ENCODE measurements at places on chromosomes 3 and 15. TPM values are rescaled to one million over a fixed set of nuclear protein-coding genes. Genes with fewer than 3 reads are reported as not detected.
A peak's percentile ranks its signal among the peaks of the same experiment; 100 is the strongest.

- DNase-seq = no peak
Measured at GRCh38 chr3:41846850-41847249, 115.1 kb downstream of the ULK4 start.

DNA sequence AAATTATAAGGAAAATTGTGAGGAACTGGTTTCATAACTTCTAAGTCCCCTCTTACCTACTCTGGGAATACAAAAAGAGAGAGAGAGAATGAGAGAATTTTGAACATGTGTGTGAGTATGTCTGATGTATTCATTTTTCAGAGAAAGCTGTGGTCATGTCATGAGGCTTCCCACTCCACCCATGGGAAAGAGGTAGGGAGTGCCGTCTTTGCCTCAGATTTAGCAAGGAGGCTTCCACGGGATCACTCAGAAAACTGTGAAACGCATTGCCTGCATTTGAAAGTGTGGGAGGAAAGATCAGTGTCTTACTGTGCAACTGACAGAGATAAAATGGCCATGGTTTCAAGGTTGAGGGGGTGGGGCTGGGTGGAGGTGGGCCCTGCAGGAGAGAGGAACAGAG lies 331.5 kb upstream of the CTNNB1 start:
- DNase-seq = no peak

DNA sequence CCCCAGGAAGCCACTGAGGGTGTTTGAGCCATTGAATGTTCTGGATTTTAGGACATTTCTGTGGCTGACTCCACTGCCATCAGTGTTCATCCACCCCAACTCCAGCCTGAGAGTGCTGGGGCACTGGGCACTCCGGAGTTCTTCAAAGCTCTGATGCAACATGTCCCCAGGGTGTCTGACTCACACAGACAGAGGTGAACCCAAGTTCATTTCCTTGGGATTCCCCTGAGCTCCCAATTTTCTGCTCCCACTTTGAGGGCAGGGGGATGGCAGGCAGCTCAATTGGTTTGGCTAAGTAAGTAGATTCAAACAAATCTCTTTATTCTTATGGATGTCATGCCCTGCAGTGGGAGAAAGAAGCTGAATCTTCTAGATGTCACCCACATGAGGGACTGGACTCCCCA lies 2.2 kb downstream of the STRA6 start:
- peak; percentile 77 for DNase-seq

GRCh38 chr3:105542282-105543019 lies 175.7 kb downstream of the ALCAM start:
- no peak for DNase-seq

The EIF3J gene
- total RNA-seq = 50.4 TPM

The KBTBD12 gene
- total RNA-seq = 3.0 TPM

DNA sequence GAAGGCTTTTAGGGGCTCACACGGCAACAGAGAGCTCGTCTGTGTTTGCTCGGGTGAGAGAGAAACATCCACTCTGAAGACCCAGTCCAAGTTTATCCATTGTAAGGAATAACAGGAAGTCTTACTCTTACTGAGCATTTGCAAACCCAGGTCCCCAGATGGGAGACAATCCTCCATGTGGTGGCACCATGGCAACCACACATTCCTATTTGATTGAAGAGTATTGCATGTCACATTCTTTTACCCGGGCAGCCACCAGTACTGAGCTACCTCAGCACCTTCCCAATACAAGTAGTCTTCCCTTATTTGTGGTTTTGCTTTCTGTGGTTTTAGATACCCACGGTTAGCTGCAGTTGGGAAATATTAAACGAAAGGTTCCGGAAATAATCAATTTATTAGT lies 302.9 kb upstream of the RASGRP1 start:
- DNase-seq = no peak

The DUOXA2 gene
- not detected for total RNA-seq

GRCh38 chr15:45677797-45678196 lies 43.0 kb downstream of the SQOR start:
- no peak for DNase-seq

DNA sequence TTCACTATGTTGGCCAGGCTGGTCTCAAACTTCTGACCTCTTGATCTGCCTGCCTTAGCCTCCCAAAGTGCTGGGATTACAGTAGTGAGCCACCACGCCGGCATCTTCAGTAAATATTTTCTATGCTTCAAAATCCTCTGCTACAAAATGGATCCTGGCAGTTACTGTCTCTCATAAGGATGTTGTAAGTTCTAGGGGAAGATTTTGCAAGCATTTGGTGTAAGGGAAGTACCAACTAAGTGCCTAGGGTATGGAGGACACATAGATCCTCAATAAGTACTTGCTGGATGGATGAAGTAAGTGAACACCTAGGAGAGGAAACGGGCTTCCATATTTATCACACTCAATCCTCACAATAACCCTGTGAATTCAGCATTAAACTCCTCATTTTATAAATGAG lies 6.6 kb downstream of the TM4SF4 start:
- DNase-seq = no peak

GRCh38 chr3:173892547-173892946 lies 495.0 kb downstream of the NLGN1 start:
- DNase-seq = no peak

GRCh38 chr15:40381818-40382529 lies 547 bp upstream of the KNSTRN start:
- DNase-seq = no peak

The ATP8B4 gene
- total RNA-seq = 11.1 TPM

GRCh38 chr3:194283221-194284006 lies 67.7 kb downstream of the CPN2 start:
- DNase-seq = peak; percentile 59

- DNase-seq = no peak
Measured at GRCh38 chr3:177521305-177521704, 324.0 kb upstream of the TBL1XR1 start.

The SV2B gene
- total RNA-seq = 4.2 TPM

DNA sequence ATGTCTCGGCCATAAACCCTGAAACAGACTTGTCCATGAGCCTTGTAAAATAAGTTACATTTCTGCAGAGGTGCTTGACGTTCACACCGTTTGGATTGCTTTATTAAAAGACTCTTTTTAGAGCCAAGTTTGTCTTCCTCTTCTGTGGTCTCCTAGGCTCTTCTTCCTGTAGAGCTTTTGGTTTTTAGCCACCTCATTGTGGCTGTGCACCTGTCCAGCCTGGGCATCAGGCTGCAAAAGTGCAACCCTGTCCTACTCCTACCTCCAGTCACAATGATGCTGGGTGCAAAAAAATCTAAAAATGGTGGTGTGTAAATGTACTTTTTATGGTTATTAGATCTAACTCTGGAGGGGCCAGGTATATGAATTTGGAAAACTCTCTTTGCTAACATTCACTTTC lies 2.8 kb upstream of the RIOX2 start:
- DNase-seq = no peak

DNA sequence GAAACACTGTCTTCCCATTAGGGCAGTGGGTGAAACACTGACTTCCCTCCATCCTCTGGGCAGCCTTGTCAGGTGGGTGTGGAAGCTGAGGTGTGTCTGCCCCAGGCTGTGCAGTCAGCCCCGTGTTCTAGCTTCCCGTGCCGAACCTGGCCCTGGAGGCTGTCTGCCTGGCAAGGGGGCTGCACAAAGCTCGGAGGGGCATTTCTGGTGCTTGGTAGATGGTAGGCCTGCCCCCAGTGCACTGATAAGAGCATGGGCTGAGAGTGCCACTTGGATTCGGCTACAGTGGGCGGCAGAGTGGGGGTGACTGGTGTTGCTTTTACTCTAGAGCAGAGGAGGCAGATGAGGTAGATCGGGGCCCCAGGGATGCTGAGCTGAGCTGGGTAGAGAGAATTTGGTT lies 21.3 kb downstream of the IGF1R start:
- DNase-seq = no peak

DNA sequence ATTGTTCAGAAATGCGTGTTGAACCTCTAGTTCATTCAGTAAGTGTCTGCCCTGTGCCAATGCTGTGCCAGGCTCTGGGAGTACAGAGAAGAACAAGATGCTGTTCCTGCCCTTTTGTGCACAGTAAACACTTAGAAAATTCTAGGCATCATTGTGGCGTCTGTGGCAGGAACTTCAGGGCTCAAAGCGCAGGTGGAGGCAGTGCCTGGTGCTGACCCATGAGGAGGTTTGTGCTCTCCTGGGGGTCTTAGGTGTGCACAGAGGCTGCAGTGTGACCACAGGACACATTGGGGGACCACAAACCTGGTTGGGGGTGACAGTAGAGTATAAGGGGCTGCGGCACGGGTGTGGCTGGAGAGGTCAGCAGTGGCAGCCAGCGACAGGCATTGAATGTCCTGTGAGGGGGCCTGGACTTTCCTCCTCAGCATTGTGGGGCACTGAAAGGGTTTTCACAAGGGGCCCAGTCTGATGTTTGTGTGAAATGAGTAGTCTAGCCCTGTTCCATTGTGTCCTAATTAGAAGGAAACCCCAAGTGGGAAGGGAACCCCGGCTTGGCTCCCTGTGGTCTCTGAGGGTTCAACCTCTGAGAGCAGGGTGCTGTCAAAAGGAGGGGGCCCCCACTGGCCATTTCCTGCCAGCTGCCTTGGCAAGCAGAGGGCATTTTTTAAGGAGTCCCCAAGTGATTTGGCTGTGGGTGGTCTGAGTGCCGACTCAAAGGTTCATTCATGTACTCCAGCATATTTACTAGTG lies 20.9 kb downstream of the MRAS start:
- peak; percentile 56 for DNase-seq

- no peak for DNase-seq
Measured at GRCh38 chr3:23811919-23812318, 6.2 kb downstream of the UBE2E1 start.

DNA sequence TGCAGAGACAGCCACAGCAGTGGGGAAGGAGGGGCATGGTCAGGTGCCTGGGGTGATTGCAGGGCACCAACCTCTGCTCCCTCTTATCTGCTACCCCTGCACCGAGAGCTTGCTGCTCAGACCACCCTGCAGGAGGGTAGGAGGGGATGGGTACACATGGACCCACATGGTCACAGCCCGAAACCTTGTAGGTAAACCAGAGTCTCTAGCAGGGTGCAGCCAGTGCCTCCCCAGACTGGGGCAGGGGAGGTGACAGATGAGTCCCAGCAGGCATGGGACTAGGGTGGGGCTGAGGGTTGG lies 49.2 kb downstream of the FAH start:
- DNase-seq = no peak

The CPNE9 gene
- not detected for total RNA-seq

The SH3GL3 gene
- total RNA-seq = 0.99 TPM

The GPR160 gene
- 0.16 TPM for total RNA-seq

- no peak for DNase-seq
Measured at GRCh38 chr3:181383760-181384159, 328.0 kb upstream of the SOX2 start.

DNA sequence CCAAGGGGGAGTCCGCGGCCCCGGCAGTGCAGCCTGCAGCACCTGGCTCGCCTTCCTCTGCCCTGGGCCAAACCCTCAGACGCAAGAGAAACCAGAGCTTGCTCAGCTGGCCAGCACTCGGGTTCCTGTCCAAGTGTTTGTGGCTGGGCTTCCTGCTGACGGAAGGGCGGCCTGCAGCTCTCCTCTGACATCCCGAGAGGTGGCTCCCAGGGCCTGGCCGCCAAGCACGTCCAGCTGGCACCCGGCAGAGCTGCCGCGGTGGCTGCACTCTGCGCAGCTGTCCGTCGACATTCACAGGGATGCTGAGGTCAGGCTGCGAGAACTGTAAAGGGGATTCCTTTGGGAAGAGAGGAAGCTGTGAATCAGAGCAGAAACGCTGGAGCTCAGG lies 85.6 kb downstream of the CPN2 start:
- DNase-seq = peak; percentile 98

DNA sequence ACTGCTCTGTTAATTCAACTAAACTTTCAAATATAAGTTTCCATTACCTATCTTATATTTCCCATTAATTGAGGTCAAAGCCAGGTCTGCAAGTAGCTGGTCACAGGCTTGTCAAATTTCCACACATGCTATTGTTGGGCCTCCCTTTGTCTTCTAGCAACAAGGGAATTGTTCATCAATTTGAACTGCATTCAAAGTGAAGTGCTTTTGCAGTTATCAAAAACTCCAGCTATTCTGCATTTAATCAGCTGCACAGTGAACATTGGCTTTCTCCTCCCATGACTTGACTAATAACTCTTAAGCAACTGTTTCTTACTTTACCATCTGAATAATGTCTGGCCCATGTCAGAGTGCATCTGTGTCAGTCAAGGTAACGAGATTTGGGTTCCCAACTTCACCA lies 198.4 kb downstream of the KCNH8 start:
- no peak for DNase-seq

The GOLGA8R gene
- 6.9 TPM for total RNA-seq

DNA sequence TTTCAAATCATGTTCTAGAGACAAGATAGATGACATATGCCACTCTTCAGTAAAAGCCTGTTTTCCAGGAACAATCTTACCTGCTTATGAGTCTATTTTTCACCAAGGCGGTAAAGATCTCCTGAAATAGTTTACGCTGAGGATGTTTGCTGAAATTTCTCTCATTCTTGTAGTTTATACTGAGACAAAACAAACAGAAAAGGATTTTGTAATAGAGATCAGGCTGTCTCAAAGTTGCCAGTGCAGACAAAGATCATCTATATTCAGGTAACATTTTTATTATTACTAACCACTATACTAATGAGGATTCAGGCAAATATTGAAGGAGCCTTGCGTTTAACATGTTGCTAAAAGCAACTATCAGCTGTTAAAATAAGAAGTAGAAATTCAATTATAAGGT lies 25.0 kb downstream of the NEK10 start:
- DNase-seq = no peak

The GPR149 gene
- not detected for total RNA-seq

DNA sequence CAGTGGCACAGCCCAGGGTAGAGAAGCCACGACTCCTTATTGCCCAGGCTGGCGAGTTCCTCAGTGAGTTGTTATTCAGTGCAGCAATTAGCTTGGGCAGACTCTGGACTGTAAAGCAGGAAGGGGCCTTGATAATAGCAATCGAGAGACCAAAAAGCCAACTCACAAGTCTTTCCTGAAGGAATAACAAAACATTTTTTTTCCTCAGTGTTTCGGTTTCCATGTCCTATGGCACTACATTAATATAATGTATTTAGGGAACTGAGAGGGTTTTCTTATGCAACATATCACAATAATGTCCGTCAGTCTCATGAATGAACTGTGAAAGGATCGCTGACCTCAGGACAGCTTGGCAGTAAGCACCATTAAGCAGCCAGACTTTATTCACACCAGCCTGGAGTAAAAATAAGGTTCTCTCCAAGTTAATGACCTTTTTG lies 248.9 kb upstream of the TBL1XR1 start:
- DNase-seq = no peak

The MESP1 gene
- 3.6 TPM for total RNA-seq
